ENCODE measurements at places on chromosomes 5 and 9.
A peak's percentile ranks its signal among the peaks of the same experiment; 100 is the strongest.

- peak; percentile 42 for DNase-seq
Measured at GRCh38 chr9:112665347-112665746, 52.6 kb downstream of the INIP start.

- no peak for DNase-seq
Measured at GRCh38 chr5:75048457-75048953, 3.9 kb downstream of the GCNT4 start.

DNA sequence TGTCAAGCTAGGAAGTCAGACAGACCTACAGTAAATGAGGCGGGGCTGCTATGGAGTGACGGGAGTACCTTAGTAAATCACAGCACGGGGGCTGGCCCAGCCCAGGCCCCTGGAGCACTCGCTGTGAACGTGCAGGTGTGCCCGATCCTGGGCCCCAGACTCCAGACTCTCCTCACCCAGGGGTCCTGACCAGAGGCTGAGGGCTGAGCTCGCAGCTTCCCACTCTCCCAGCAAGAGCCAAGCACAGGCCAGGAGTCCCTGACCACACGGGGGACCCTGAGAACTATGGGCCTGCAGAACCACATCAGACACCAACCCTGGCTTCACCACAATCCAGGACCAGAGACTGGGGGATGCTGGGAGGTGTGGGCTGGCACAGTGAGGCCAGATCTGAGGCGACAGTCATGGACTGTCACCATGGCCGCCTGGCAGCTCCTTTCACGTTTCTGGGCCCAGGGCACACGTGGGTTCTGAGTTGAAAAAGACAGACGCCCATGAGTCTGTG, 73.4 kb downstream of the ADAMTS2 start:
- no peak for DNase-seq

DNA sequence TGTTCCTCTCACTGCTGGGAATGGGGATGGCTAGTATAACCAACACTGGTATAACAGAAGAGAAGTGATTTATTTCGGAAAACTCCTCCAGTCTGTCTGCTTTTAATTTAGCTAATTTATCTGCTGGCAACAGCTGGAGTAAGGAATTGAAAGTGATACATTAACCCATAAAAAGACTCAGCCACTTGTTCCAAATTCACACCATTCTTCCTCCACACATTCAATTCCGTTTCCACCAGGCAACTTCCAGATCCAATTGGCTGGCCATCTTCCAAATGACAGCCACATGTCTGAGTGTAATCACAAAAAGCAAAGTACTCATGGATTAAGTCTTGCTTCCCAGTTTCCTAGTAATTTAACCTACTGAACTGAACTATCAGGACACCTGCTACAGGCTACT, 77.1 kb upstream of the RETREG1 start:
- DNase-seq: no peak

- DNase-seq: no peak
Measured at GRCh38 chr9:125883565-125884217, 136.5 kb downstream of the PBX3 start.

GRCh38 chr5:35365758-35366157, 135.5 kb upstream of the PRLR start:
- no peak for DNase-seq

DNA sequence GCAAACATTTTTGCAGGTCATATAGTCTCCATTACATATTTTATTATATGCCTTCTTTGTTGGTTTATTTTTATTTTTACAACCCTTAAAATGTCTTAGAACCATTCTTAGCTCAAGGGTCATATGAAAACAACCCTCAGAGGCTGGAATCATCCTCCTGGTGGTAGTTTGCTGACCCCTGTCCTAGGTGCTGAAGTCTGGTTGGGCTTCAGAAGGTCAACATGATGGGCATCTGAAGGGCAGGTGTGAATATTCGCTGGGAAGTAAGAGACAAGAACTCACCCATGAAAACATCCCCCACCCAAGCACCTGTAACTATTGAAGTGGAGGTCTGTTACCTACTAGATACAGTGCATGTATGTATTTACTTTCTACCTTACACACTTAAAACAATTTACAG, 75.4 kb downstream of the OSMR start:
- DNase-seq: no peak

DNA sequence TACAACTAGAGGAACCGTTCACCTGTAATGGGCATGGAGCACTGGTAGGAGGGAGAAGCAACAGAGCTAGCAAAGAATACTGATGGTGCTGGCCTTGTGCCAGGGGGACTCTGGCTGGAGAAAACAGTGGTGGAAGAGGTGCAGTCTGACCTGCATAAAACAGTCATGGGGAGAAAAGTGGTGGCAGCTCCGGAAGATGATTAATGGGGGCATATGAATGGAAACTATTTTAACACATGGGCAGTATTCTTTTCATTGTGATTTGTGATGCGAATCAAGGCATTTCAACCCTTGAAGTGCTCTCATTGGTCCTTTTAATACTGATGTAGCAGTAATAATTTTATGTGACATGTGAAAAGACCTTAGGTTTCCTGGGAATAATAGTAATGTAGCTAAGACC, 219.6 kb downstream of the ADAMTS6 start:
- no peak for DNase-seq

GRCh38 chr9:79629721-79630120, 58.0 kb downstream of the TLE4 start:
- DNase-seq: no peak

DNA sequence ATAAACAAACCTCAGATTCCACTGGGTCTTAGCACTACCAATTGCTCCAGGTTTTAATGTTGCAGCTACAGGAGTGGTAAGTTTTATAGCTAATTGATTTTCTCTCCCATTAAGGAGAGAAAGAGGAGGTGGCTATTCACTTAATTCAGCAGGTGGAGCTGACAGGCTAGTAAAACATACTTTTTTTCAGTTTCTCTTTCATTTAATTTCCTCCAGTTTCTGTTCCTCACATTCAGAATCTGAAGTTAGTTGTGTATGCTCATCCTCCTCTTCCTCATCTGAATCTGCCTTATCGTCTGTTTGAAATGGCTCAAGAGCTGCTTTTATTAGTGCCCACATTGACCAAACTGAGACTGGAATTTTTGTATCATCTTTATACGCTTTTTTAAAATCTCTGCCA, 98.0 kb downstream of the PLPPR1 start:
- DNase-seq: no peak

DNA sequence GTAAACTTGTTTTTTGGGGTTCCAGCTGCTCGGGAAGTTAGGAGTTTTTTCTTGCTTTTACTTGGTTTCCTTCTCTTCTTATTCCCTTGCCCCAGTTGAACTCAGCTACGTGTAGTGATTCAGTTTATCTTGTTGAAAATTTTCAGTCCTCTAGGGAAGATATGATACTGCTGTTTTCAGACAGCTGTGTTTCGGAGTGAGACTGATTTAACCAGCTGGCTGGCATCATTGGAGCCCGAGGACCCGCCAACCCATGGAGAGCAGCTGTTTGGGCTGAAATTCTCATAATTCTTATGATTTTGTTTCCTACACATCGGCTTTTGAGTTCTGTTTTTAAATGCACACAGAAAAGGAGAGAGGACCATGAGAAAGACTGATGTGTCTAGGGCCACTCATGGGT, 271.5 kb downstream of the NR3C1 start:
- DNase-seq: no peak

GRCh38 chr5:74310997-74311930, 329.3 kb downstream of the ENC1 start:
- no peak for DNase-seq

GRCh38 chr9:129145841-129146292, 32.2 kb downstream of the IER5L start:
- no peak for DNase-seq

DNA sequence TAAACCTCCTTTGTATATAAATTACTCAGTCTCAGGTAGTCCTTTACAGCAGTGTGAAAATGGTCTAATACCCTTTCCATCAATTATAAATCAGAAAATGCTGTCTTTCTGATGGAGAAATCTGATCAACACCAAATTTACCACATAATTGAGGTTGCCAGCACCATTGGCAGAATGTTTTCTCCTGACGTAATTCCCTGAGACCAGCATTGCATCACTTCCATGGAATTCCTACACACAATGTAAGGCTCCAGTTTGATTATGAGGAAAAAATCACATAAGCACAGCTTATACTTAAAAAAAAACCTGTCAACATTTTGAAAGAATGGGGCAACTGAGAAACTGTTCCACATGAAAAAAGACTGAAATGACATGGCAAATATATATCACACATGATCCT, 618.7 kb upstream of the CDH6 start:
- no peak for DNase-seq

GRCh38 chr9:119836036-119836435, 466.8 kb upstream of the BRINP1 start:
- DNase-seq: no peak

GRCh38 chr5:14234204-14234603, 91.1 kb downstream of the TRIO start:
- DNase-seq: no peak

GRCh38 chr5:160466889-160467554, 45.4 kb downstream of the PTTG1 start:
- DNase-seq: no peak

GRCh38 chr9:80842389-80842788, 847.0 kb downstream of the TLE1 start:
- no peak for DNase-seq

GRCh38 chr9:3526997-3527940, 1.5 kb upstream of the RFX3 start:
- peak; percentile 29 for DNase-seq

Data from suppressor macrophage (primary cell).